Effector memory CD8-positive, alpha-beta T cell (primary cell): ENCODE measurements at places on chromosomes 16 and 17.
A peak's percentile ranks its signal among the peaks of the same experiment; 100 is the strongest.

GRCh38 chr17:31510308-31511194 lies 119.1 kb downstream of the RAB11FIP4 start:
- DNase-seq = no peak

- no peak for DNase-seq
Measured at GRCh38 chr16:85061566-85061965, 34.0 kb downstream of the KIAA0513 start.

DNA sequence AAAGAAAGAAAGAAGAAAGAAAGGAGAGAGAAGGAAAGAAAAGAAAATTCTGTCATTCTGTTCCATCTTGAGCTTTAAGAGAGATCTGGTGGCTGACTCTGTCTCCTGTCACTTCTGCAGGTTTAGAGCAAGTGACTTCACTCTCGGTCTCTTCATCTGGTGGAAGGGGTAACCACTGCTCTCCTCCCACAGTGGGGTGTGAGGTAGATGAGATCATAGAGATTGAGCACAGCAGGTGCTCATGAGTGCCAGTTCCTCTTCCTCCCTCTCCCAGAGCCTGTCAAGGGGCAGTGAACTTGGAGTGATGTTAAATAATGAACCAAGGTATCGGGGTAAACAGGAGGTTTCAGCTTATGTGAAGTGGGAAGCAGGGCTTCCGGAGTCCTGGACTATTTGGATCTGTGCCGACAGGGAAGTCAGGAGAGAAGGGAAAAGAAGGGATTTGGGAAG lies 47.7 kb downstream of the BEAN1 start:
- DNase-seq = peak; percentile 50

DNA sequence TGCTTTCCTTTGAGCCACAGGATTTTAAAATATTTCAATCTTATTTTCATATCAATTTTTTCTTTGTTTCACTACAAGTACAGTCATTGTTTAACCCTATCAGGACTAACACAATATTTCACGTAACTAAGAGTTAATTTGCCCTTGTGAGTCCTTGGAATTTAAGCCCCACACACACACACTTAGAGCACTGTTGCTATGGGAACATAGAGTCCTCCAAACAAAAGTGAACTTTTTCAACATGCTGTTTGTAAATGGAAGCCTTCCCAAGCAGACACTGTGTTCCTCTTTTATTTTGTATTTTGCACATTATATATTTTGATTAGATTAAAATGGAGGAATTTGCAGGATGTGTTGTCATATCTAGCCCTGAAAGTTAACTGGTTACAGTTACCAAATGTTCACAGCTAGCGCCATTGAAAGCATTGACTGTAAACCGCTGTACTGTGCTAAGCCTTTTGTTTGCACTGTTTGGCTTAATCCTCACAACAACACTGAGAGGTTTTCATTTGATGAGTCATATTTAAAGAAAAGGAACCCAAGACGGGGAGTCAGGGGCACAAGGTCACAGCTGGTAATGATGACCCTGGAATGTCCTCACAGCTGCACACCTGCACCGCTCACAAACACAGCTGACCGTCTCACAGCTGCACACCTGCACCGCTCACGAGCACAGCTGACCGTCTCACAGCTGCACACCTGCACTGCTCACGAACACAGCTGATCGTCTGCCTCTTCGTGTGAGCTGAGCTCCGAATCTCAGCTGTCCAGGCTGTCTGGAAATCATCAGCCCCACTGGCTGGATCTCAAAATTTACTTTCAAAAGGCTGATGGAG lies 6.3 kb downstream of the HSBP1 start:
- DNase-seq = no peak

DNA sequence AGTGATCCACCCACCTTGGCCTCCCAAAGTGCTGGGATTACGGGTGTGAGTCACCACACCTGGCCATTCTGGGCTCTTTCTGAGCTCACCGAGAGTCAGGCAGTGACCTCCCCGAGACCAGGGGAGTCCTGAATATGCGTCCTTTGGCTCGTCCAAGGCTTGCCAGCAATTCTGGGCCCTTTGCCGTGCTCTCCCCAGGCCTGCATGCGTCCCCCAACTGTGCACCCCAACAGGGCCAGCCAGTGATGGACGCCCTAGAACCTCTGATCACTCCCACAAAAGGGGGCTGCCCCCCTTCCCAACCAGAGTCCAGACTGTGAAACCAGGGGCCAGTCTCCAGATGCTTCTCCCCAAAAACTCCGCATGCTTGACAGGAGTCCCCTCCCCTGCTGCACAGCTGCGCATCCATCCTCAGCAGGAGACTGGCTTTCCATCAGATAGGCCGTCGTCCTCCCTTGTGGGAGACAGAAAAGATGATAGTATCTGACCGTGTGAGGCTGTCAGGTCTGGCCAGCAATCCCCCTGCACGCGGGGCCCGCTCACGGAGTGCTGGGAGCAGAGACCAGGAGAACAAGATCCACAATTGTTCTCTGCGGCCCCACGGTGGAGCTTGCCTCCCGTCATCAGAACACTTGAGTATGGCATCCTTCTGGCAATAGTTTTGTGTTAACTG lies 15.5 kb downstream of the HS3ST6 start:
- DNase-seq = no peak

DNA sequence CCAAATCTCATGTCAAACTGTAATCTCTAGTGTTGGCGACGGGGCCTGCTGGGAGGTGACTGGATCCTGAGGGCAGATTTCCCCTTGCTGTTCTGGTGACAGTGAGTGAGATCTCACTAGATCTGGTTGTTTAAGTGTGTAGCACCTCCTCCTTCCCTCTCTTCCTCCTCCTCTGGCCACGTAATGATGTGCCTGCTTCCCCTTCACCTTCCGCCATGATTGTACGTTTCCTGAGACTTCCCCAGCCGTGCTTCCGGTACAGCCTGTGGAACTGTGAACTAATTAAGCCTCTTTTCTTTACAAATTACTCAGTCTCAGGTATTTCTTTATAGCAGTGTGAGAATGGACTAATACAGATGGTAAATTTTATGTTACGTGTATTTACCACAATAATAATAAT lies 49.2 kb downstream of the METTL16 start:
- DNase-seq = no peak

DNA sequence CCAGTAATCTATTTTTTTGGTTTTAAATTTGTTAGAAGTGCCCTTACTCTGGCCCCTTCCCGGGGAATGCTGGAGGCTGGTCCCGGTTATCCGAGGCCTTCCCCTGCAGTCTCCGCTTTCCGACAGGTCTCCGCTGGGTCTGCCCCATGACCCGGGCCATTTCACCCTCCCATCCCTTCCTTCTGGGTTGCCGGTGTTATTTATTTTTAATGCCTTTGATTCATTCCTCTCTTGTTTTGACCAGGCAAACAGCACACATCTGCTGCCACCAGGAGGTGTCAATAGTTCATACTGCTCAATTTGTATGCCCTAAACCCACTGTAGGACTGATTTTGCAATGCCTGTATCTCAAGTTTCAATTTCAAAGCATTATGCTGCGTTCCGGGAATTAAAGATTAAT lies 113.2 kb upstream of the IRX5 start:
- DNase-seq = no peak

DNA sequence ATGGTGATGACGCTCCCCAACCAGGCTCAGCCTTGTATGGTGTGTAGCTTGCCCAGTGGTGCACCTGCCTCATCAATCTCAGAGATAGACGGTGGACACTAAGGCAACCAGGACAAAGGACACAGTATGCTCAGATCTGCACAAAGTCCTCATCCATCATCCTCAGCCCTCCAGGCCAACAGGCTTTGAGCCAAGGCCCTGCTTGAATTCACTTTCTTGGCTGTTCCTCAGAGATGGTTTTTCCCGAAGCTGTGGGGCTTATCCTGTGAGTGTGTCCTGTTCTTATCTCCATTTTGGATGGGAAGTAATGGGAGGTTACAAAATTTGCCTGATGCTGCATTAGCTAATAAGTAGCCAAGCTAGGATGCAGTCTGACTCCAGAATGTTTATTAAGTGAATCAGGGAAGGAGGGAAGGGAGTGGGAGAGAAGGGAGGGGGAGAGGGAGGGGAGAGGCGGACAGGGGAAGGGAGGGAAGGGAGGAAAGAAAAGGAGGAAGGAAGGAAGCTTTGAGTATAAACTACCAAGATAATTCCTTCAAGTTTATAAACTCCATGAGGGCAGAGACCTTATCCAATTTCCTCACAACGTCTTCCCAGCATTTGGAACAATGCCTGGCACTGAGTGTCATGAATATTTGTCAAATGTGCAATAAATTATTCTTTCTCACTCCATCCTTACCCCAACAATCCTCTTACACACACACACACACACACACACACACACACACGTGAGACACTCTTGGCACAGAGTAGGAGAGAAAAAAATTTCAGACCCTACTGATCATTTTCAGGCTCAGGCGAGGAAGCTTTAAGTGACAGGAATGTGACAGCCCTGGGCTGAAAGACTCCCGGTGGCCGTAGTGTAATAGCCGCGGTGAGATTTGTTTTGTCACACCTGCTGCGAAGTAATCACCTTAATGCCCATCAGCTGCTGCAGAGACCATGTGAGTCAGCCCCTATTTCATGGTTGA lies 84.3 kb downstream of the BMERB1 start:
- no peak for DNase-seq

DNA sequence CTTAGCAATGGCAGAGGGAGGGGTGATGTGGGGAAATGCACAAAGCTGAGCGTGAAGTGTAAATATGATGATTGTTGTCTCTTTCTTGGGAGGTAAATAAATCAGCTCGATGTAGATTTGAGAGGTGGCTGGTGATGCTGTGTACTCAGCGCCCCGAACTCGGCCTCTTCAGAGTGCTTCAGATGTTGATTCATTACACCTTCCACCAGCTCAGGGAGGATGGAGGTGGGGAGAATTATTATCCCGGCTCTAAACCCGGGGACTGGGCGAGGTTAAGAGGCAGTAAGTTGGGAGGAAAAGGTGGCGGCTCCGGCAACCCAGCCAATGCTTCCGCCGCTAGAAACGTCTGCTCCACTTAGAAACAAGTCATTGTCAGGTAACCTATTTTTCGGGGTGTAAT lies 86.5 kb downstream of the RPA1 start:
- no peak for DNase-seq

DNA sequence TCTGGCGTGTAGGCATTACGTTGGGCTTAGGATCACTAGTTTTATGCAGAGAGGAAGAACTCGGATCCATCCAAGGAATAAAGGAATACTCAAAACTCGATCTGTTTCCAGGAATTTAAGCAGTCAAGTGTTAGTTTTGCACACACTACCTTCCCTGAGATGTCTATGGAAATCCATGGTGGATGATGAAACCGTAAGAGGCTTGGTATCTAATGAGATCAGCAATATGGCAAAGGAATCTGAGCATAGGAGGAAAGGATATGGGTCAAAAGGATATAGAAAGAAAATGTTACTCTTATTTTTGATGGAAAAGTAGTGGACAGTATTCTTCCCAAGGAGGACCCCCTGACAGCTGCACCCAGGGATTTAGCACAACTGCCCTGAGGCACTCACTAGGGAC lies 59.6 kb downstream of the SMG6 start:
- no peak for DNase-seq

GRCh38 chr16:48000622-48001021 lies 155.2 kb downstream of the ABCC12 start:
- DNase-seq = no peak

DNA sequence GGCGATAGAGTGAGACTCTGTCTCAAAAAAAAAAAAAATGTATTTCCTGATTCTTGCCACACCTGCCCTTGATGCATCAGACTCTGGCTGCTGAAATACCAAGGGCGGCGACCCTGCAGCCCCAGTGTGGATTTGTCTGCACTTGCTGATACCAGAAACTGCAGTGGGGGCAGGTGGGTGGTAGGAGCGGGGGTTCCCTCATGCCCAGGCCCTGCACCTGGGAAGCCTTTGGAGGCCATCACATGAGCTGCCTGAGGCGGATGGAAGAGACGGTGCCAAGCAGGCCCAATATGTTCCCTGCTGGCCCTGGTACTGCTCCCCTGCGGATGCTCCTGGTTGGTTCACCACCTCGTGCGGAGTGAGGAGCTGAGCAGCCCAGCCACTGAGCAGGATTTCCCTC lies 50.6 kb downstream of the MARF1 start:
- peak; percentile 11 for DNase-seq

DNA sequence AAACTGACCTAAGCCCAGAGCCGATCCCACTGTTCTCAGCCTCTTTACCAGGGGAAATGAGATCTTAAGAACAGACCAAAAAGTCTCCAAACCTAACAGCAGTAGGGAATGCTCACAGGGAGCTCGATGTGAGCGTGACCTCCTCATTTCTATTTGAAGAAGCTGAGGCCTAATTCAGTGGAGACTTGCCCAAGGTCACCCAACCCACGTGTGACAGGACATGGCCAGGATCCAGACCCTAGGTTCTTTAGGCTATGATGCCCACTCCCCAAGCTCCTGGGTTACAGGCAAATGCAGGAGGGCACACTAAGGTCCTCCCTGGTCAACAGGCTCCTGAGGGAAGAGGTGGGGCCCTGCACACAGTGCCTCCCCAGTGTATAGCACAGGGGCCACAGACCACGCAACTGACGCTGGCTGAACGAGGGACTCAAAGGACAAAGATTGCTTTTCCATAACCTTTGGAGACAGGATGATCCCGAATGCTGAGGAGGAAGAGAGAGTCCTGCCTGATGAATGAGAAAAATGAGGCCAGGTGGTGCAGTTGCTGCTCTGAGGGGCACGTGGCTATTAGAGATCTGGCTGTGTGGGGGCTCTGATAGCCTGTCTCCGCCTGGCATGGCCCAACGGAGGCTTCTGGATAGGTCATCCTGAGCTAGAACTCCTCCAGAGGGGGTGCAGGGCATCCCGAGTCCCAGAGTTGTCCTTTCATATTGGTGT lies 24.0 kb downstream of the MAP3K14 start:
- DNase-seq = no peak

GRCh38 chr16:4947722-4948503 lies 10.2 kb upstream of the SEC14L5 start:
- DNase-seq = no peak

- DNase-seq = no peak
Measured at GRCh38 chr16:67873435-67874370, 851 bp downstream of the EDC4 start.
